ENCODE measurements at places on chromosomes 7 and 10.
A peak's percentile ranks its signal among the peaks of the same experiment; 100 is the strongest.

- DNase-seq: peak; percentile 38
Observed at GRCh38 chr10:89414879-89415821, 782 bp downstream of the IFIT5 start.

DNA sequence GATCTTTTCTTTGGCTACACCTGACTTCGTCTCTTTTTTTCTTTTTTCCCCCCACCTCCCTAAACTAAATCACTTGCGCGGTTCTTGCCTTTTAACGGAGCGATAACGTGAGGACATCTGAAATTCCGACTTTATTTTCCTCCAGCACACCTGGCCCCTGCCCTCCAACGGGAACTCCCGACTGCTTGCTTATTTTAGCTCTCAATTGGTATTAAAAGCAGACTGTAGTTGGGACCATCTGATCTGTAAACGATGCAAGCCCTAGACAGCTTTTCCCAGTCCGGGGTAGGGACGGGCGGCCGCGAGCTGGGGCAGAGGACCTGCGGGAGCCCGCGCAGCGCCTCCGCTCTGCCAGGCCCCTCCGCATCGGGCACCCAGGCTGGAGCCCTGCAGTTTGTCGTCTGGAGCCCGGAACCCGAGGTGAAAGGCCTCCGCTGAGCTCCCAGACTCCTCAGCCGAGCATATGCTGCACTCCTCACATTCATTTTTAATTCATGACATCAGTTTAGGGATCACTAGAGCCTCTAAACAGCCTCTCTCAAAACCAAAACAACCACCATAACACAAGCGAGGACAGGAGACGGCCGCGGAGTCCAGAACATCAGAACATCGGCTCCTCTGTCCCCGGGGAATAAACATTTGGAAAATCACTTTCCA lies 10.0 kb upstream of the EMX2 start:
- no peak for DNase-seq

DNA sequence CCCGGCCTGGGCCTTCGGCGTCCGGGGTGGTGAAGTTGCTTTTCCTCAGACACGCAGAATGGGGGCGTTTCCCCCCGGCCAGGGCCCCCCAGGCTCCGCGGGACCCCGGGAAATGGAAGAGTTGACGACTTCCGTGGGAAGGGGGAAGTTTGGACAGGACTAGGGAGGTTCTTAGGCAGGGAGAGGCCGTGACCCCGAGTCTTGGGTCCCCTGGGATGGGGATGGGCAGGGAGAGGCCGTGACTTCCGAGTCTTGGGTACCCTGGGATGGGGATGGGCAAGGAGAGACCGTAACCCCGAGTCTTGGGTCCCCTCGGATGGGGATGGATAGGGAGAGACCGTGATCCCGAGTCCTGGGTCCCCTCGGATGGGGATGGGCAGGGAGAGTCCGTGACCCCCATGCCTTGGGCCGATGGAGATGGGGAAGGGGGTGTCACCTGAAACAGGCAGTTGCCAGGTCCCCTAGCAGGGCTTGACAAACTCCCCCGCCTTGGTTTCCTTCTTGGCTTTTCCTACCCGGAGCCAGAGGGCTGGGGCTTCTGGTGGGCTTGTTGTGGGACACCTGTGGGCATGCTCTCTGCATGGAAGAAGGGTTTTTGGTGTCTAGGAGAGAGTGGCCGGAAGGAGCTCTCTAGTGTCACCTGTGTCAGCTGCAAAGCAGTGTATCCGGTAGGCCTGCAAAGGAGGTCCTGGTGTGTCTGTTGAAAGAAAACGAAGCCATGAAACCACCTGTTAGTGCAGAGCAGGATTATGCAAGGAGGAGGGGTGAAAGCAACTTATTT lies 1.1 kb downstream of the TRRAP start:
- DNase-seq: peak; percentile 51

- DNase-seq: no peak
Observed at GRCh38 chr10:11805792-11806191, 17.4 kb upstream of the PROSER2 start.

DNA sequence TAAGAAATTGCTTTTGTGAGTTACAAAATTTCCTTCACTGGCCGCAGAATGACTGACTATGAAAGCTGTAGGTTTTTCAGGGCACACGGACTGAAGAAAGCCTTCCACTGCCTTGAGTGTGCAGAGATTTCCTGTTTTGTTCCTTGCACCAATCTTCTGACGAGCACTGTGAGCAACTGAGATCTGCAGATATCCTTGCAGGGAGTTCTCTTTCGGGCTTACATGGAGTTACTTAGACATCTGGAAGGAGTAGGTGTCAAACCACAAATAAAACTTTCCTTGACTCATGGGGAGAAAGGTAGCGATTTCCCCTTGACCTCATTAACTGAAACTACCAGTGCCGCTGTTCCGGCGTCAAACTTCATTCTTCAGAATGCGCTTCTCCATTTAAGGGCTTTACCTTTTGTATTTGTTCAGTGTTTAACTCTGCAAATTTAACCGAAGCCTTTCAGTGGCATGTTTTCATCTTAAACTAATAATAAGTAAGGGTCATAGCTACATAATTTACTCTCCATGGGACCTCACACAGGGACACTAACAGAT lies 1175.3 kb downstream of the GATA3 start:
- no peak for DNase-seq

Measured in left colon (tissue), 2 donors.